ENCODE measurements at places on chromosomes 12 and 14. TPM values are rescaled to one million over a fixed set of nuclear protein-coding genes. Genes with fewer than 3 reads are reported as not detected.

SAMD15 gene
- 0.79 TPM for total RNA-seq

LARP4 gene
- total RNA-seq: 55.7 TPM

DCN gene
- total RNA-seq: 1,233 TPM

CLEC1A gene
- 2.8 TPM for total RNA-seq

PRH2 gene
- not detected for total RNA-seq

THTPA gene
- 9.4 TPM for total RNA-seq

GRIP1 gene
- total RNA-seq: 6.4 TPM

METTL17 gene
- total RNA-seq: 34.0 TPM

TCL1B gene
- not detected for total RNA-seq

SERPINA10 gene
- not detected for total RNA-seq

HOXC12 gene
- total RNA-seq: 0.30 TPM

PIWIL1 gene
- 0.10 TPM for total RNA-seq

SRGAP1 gene
- 15.9 TPM for total RNA-seq

GPX2 gene
- 0.20 TPM for total RNA-seq

SUOX gene
- total RNA-seq: 6.8 TPM

ACSM4 gene
- total RNA-seq: not detected

TDRD9 gene
- 0.39 TPM for total RNA-seq
